AG10803 (cell line): ENCODE measurements at places on chromosomes 5 and 9.

- peak; percentile 26 for DNase-seq
Observed at GRCh38 chr5:76337953-76338451, 65.1 kb upstream of the IQGAP2 start.

GRCh38 chr5:62643556-62644451 is 65.2 kb downstream of the LRRC70 start:
- DNase-seq = no peak

DNA sequence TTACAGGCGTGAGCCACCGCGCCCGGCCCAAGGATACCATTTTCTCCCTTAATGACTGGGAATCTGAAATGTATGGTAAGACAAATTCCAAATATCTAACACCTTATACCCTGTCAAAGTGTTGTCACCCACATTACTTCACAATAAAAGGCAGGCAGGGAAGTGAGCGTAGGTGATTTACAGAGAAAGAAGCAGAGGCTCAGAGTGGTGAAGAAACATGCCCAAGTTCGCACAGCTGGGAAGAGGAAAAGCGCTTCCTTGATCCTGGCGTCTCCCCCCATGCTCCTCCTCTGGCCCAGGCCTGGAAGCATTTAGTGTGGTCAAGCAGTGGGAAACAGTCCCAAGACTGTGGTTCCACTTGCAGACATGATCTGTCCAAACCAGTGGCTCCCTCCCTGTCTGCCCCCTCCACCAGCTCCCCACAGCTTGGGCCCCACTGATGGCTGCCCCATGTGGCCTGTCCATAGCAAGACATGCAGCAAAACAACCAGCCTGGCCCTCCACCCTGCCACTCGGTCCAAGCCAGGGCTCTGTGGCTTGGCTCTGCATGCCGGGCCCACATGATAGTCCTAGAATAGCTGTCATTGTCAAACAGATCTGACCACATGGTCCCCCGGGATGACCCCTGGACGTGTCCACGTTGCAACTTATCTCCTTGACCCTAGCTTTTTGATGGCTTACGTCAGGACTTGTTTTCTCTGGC is 107.2 kb downstream of the TTLL11 start:
- peak; percentile 94 for DNase-seq

- peak; percentile 98 for DNase-seq
Observed at GRCh38 chr9:6938447-6938846, 180.7 kb downstream of the KDM4C start.

- no peak for DNase-seq
Observed at GRCh38 chr9:630817-631216, 210.7 kb upstream of the DMRT1 start.

- DNase-seq = peak; percentile 63
Observed at GRCh38 chr5:140351609-140352334, 5.4 kb upstream of the HBEGF start.

DNA sequence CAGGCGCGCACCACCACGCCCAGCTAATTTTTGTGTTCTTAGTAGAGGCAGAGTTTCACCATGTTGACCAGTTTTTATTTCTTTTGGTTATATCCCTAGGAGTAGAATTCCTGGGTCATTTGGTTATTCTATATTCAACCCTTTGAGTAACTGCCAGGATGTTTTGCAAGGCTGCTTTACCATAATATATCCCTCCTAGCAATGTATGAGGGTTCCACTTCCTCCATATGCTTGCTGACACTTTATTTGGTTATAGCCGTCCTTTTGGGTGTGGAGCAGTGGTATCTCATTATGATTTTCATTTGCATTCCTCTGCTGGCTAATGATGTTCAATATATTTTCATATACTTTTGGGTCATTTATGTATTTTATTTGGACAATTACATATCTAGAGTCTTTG is 81.2 kb downstream of the RAB24 start:
- DNase-seq = no peak

GRCh38 chr9:76370396-76371023 is 23.7 kb downstream of the RFK start:
- DNase-seq = no peak

DNA sequence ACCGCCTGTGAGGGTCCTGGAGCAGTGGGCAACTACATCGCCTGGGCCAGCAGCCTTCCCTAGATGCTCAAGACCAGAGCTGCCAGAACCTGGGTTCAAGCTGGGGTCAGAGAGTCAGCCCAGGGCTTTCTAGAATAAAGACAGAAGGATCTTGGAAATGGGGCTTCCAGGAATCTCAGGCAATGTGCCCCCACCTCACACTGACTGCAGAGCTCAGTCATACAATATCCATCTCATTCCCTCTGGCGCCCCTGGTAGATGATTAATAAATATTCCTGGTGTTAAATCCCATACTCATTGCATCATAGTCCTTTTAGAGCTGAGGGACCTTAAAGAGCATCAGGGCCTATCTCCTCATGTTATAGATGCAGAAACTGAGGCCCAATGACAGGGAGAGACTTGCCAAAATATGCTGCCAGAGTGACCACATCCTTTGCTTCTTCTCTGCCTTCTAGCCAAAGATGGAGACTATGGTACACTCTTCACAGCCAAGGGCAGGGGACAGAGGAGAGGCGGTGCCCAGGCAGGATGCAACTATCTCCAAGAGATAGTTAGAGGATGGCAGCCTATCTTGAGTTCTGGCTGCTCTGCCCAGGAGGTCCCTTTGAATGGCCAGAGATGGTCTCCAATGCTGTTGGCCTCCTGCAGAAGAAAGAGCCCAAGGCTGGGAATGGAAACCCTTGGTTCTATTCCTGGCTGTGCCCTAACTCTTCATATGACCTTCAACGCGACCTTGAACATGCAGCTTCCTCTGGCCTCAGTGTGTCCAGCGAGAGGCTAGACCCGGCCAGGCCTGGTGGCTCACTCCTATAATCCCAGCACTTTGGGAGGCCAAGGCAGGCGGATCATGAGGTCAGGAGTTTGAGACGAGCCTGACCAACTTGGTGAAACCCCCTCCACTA is 36.2 kb upstream of the IL17B start:
- no peak for DNase-seq

DNA sequence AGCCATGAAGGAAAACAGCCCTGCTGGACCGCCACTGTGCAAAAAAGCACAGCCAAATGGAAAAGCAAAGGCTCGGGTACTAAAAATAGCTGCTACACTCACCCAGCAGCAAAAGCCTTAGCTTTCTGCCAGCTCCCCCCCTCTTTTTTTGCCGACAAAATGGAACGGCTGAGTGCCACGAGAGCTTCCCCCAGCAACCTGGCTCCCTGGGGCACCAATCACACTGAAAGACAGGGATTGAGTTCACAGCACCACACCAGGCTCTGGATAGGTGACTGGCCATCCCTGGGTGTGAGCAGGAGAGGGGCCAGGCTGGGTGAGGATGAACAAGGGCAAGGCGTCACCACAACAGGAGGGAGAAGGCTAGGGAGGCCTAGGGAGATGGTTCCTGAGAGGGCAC is 66.7 kb downstream of the SIL1 start:
- DNase-seq = peak; percentile 49

GRCh38 chr5:139569270-139569955 is 8.3 kb downstream of the UBE2D2 start:
- no peak for DNase-seq

GRCh38 chr5:11105696-11106095 is 344.7 kb upstream of the DAP start:
- DNase-seq = no peak

GRCh38 chr5:160366230-160366629 is 4.2 kb downstream of the C1QTNF2 start:
- DNase-seq = no peak

- DNase-seq = no peak
Observed at GRCh38 chr5:54296386-54296785, 14.0 kb downstream of the ARL15 start.

DNA sequence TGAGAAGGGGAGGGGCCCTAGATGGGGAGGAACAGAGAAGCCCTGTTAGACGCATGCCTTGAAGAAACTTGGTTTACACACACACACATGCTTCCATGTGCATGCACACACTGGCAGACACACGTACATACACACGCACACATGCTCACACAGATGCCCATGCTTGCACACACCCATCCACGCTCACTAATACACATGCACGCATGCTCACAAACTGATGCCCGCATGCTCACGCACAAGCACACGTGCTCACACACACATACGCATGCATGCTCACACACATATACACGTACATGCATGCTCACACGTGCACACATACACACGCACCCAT is 32.1 kb upstream of the EGFL7 start:
- no peak for DNase-seq

GRCh38 chr9:136312009-136312375 is 8.1 kb upstream of the CCDC187 start:
- DNase-seq = no peak

- DNase-seq = no peak
Observed at GRCh38 chr5:50768634-50769033, 102.2 kb downstream of the PARP8 start.

DNA sequence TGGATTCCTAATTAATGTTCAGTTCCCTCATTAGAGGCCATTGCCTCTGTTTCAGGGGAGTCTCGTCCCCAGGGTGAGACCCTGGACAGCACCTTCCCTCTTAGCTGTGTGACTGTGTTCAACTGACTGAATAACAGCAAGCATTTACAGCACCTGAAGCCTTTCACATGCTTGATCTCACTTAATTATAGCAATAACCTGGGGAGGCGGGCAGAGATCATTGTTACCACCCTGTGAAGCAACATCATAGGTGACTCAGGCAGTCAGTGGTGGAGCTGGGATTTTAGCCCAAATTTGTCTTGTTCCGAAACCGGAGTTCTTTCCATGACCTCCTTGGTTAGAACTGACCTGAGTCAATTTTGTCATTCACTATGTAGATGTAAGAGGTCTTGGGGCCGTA is 105.2 kb upstream of the RAD23B start:
- no peak for DNase-seq

- no peak for DNase-seq
Observed at GRCh38 chr9:79011461-79011860, 560.3 kb upstream of the TLE4 start.

GRCh38 chr9:131082774-131083512 is 13.4 kb upstream of the AIF1L start:
- DNase-seq = no peak

- peak; percentile 92 for DNase-seq
Observed at GRCh38 chr9:134591573-134591981, 50.0 kb upstream of the COL5A1 start.

DNA sequence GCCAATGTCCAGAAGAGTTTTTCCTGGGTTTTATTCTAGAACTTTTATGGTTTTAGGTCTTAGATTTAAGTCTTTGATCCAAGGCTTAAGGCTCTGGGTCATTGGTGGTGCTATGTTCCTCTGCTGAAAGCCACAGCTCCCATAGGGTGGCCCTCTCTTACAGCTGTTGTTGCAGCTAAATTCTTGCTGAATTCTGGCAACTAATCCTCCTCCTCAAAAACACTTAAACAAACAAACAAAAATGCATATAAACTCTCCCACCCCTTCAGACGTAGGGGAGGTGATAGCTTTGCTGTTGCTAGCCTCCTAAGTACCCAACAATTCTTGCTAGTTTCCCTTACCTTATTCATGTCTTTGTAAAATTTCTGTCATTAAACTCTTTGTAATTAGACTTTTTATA is 30.2 kb downstream of the IQGAP2 start:
- no peak for DNase-seq

DNA sequence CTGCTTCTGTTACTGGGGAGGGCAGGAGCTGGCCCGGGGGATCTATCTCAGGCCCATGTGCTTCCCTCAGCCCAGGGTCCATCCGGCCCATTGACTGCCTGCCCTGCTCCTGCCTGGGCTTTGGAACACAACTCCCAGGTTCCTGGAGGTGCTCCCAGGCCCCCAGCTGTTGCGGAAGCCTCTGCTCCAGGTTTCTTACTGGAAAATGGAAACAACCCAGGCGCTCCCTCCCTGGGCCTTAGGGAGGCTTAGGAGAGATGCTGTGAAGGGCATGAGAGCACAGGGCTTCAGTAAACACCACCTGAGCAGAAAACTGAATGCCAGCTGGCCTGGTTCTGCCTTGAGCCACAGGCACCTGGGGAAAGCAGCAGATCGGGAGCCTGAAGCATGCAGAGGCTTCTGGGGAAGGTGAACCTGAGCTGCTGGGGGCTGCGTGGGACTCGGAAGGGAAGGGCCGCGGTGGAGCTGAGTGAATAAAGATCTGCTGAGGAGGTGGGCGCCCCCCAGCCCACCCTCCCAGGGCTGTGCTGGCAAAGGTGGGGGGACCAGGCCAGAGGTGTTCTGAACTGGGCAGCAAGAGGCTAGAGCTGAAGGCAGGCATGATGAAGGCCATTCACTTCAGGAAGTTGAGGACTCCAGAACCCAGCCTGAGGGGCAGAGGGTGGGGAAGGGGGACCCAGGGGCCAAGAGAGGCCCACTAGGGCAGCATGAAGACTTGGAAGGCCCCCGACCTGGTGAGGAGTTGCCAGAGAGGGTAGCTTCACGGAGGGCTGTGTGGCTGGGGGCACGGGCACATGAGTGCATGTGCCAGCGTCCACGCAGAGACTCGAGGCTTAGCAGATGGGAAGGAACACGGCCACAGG is 64.8 kb downstream of the SHB start:
- DNase-seq = no peak

DNA sequence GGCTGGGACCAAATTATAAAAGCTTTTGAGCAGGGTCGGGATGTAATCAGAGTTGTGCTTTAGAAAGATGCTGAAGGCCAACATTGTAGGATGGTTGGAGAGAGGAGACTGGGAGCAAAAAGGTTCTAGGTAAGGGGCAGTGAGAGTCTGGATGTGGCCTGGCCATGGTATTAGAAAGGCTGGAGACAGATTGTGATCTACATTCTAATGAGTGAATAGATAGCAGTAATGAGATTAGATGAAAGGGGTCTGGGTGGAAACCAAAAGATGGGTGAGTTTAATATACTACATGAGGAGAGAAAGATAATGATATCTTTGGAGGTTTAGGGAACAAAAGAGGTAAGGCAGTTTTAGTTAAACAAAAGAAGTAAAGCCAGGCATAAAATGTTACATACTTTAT is 88.8 kb upstream of the SH3GL2 start:
- no peak for DNase-seq

DNA sequence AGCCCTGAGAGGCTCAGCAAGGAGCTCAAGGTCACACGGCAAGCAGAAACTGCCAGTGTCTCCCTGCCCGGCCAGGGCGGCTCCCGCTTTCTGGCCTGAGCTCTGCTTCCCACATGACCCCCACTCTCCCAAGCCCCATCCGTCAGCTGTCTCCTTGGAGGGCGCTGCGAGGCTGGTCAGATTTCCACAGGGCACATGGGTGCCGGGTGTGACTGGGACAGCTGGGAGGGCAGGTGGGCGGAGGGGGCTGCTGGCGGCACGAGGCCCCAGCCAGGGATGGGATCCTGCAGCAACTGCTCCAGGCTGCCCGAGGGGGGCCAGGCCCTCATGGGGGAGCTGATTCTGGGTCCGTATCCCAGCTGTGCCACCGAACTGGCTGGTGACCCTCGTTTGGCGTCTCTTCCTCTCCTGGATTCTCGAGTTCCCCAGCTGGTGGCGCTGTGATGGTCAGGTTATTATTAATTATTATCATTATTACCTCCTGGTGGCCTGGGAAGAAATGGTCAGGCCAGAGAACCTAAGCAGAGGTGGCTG is 12.9 kb upstream of the WDR38 start:
- DNase-seq = no peak

GRCh38 chr5:111278858-111279504 is 54.8 kb downstream of the CAMK4 start:
- DNase-seq = no peak

DNA sequence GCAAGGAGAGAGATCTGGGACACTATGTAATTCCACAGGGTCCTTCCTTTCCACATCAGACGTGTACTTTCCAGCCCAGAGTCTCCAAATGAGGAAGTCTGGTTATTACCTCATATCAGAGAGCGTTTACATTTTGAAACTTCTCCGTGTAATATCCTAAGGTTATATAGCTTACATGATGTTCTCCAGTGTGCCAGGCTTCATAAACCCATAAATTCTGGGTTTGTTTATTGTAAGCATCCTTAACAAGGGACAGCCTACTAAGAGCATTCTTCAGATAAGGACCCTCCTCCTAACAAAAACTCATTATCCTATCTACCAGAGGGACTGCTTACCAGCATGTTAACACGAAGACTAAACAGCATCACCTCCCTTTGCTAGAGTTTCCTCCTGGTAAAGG is 17.9 kb downstream of the SRFBP1 start:
- no peak for DNase-seq
